ENCODE measurements at places on chromosomes 4 and X.

DNA sequence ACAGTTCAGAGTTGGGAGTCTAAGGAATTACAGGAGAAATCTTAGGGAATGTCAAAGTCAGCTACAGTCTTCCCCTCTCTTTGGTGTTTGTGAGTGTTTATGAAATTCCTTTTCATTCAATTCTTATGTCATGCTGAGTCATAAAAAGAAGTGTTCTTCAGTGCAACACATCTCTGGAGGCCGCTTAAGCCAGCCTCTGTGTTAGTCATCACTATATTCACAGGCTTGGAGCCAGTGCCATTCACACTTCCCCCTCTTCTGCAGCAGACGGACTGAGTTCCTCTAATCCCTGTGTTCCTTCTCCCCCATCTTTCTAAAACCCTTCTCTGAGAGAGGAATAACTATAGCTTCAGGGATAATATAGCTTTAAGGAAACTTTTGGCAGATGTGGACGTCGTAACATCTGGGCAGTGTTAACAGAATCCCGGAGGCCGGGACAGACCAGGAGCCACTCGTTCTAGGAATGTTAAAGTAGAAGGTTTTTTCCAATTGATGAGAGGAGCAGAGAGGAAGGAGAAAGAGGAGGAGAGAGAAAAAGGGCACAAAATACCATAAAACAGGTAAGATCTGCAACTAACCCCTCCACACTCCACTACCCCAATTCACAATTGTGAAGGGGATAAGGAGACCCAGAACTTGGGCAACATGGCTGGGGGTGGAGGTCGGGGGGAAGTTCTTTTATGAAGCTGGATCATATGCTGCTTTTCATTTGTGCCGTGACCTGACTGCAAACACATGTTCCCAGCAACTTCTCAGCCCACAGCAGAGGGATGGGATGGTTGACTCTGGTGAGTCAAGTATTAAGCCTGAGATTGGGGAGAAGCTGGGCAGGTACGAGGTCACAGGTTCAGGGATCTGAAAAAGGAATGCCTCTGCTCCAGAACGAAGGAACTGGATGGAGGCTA lies at the start of gene SRPX2:
TSS of gene SRPX2 (plus strand) at position 244 of the 905 bp plus-strand sequence. CDS start 2,124 bp downstream, outside the sequence.
- peak; percentile 76 for DNase-seq

GRCh38 chr4:148390311-148390710 lies 51.9 kb downstream of the NR3C2 start:
- no peak for DNase-seq

DNA sequence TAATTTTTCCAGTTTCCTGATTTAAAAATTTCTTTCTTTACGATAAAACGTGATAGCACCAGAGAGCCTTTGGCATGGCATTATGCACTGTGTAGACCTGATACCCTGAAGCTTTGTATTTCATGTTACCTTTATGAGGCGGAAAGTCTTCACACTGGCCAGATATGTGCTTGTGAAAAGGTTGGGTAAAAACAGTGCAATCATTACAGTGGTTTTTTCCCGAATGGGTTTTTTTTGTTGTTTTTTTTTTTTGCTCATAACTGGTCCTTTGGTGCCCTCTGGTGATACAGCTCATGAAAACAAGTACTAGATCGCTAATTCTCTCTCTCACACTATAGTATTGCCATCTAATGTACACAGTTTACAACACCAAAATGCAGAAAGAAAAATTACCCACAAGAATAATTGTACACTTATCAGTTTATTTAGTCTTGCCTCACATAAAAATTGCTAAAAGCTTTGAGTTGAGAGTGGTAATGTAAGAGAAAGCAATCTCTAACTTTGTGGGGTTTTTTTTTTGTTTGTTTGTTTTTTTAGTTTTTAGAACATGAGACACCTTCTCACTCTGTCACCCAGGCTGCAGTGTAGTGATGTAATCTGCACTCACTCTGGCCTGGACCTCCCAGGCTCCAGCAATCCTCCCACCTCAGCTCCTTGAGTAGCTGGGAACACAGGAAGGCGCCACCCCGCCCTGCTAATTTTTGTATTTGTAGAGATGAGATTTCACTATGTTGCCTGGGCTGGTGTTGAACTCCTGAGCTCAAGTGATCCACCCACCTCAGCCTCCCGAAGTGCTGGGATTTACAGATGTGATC lies 21.3 kb downstream of the SPCS3 start:
- DNase-seq = no peak

DNA sequence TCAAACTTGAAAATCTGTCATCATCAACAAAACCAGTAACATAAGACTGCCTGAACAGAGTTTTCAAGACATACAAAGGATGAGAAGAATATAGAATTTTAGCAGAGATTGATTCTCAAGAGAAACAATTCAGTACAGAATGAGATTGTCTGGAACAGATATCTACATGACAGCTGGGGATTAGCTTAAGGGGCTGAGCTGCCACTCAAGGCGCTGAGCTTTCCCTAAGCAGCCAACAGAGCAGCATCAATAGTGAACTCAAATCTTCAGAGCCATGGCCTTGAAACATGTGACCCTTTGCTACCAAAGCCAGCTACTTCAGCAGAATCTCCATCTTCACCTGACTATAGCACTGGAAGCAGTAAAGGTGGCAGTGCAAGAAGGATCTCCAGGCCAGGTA lies 24.3 kb upstream of the PCDH10 start:
- DNase-seq = no peak

- DNase-seq = no peak
These were observed 8.6 kb downstream of the ATP2B3 start for GRCh38 chrX:153526042-153526441.

GRCh38 chr4:51895158-51895557 lies 52.2 kb downstream of the DCUN1D4 start:
- no peak for DNase-seq

DNA sequence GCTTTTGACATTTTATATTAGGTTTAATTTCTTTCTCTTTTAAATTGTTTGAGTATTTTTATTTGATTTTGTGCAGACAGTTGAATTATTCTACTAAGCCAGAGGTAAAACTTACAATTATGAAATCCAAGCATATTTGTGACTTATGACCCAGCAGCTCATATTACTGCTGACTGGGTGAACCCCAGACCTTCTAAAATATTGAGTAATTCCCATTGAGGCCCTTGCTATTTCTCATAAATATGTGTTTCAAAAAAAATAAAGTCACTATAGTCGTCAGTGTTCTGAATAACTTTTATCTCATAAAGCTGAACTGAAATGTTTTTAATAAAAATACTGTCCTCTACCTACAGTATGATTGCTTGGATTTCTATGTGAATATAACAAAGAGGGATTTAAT lies 303.1 kb downstream of the IQCM start:
- DNase-seq = no peak

- DNase-seq = no peak
These were observed 31.2 kb downstream of the PJA1 start for GRCh38 chrX:69133921-69134542.

DNA sequence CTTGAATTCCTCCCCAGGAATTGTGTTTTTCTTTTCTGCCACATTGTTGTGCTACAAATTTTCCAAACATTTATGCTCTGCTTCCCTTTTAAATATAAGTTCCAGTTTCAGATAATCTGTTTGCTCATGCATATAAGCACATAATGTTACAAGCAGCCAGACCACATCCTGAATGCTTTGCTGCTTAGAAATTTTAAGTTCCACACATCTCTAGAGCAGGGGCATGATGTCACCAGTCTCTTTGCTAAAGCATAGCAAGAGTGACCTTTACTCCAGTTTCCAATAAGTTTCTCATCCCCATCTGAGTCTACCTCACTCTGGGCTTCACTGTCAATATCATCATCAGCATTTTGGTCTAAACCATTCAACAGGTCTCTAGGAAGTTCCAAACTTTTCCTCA lies 932.5 kb downstream of the SH3BGRL start:
- no peak for DNase-seq

DNA sequence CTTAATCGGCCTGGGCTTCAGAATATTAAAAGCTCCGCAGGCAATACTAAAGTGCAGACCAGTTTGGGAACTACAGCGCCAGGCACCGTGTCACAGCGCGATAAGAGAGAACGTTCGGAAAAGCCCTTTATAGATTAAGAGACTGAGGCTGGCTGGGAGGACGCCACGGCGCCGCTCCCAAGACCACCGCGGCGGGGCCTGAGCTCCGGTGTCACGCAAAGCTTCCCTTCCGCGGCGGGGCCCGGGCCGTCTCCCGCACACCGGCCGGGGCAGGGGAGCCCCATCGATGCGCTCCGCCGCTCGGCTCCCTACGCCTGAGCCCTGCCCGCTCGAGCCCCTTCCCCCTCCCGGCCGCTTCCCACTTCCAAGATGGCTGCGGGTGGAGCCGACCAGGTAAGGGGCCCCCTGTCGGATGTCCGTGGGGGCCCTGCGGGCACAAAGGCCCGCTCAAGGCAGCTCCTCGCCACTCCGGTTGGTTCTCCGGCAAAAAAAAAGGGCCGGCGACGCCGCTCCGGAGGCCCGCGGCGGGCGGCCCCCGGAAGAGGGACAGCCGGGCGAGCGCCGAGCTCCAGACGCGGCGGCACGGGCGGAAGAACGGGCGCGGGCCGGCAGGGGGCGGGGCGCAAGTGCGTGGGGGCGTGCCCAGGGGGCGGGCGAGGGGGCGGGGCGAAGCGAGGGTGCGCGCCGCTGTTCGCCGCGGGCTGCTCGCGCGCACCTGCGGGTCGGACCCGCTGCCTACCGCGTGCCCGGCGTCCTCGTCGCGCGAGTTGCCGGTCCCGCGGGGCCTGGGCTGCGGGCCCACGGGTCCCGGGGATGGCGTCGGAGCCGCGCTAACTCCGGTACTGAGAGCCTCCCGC lies at the start of gene TBC1D14:
TSS of gene TBC1D14 (plus strand) at position 714 of the 857 bp plus-strand sequence. CDS start 13,564 bp downstream, outside the sequence.
- peak; percentile 56 for DNase-seq

GRCh38 chrX:149043401-149043800 lies 461.7 kb downstream of the IDS start:
- no peak for DNase-seq

DNA sequence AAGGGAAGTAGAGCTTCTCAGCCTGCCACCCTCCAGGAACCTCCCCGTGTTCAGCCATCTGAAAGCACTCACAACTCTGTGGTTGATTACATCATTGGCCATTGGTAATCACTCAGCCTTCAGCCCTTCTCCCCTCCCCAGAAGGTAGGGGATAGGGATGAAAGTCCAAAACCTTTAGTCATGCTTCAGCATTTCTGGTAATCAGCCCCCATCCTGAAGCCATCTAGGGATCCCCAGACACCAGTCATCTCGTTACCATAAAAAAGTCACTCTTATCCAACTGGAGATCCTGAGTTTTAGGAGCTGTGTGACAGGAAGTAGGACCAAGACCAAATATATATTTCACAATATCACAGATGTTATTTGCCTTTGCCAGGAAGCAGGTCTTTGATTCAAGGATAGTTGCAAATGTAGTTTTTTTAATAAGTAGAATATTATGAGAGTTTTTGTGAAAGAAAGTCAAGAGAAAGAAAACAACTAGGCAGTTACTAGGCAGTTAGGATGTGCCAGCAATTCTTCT lies 364.6 kb upstream of the NOCT start:
- DNase-seq = peak; percentile 91

DNA sequence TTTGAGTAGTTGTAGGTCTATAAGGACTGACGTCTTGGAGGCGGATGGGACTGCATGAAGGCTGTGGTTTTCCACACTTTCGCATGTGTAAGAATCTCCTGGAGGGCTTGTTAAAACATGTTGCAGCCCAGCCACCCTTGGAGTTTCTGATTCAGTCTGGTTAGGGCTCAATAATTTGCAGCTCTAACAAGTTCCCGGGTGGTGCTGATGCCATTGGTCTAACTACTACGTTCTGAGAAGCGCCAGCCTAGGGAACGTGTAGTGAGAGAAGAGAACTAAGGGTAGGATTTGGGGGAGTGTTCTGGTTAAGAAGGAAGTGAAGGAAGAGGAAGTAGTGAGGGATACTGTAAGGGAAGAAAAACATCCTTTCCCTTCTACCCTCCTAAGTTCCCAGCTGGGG lies 138.9 kb downstream of the LARP7 start:
- no peak for DNase-seq

GRCh38 chrX:46686003-46686645 lies 72.8 kb downstream of the SLC9A7 start:
- DNase-seq = no peak

DNA sequence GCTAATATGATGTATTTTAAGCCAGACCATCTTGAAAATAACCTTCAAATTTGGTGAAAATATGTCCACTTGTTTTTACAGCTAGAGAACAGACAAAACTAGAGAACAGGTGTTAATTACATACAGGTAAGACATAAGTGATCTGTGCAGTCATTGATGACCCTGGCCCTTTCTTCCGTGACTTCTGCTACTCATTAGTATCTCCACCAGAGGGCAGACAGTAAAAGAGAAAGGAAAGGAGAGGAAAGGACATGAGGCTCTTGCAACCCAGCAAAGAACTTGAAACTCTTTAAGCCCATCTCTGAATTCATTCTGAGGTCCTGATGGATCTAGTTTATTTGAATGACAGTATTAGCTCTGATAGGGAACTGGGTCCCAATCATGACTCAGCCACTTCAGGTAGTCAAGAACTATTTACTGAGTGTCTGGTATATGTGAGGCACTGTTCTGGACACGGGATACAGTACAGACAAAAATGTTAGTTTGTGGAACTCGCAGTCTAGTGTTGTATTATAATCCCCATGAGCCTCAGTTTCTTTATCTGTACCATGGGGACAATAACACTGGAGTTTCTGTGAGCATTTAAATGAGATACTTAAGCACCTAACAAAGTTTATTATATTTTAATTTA lies 121.0 kb upstream of the TEX13D start:
- DNase-seq = no peak

DNA sequence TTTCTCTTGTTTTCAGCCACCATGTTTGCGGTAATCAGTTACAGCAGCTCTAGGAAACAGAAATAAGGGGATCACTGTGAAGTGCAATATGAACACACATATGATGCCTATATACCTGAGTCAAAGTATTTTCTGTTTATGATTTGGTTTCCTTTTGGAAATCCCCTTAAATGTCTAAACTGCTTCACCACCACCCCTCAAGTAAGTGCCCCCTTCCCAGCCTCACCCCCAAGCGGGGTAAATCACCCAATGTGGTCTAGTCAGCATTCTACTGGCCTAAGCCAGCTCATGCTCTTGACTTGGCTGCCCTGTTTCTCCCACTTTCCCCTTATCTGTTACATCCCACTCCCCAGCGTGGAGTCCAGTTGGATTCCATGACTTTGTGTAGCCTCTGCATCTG lies 176.5 kb downstream of the QDPR start:
- no peak for DNase-seq

GRCh38 chr4:2487632-2488031 lies 18.7 kb downstream of the RNF4 start:
- DNase-seq = no peak

DNA sequence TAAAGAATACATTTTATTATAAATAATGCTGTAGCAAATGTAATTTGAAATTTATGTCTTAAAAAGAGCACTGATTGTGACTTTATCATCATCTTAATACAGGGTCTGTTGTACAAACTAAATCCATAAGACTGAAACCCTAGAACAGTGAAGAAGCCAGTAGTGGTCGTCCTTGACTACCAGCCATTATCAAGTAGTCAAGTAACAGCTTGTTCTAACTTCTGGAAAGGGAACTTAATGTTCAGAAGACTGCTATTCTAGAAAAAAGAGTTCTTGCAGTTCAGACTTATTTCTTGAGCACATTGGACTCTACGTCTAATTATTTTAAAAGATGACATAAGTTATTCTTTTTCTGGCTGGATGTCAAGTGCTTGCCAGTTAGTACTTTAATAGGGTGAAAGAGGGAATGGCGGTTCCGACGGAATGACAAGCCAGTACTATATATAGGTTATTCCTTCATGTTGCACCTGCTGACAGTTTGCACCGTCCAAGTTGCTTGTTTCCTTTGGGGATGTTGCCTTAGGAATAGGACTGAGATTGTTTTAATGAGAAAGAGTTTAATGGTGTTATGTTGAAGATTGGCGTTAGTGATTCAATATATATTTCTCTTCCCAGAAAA lies 109.9 kb downstream of the RAPGEF2 start:
- DNase-seq = no peak
